ENCODE measurements at places on chromosomes 5 and 9.

DNA sequence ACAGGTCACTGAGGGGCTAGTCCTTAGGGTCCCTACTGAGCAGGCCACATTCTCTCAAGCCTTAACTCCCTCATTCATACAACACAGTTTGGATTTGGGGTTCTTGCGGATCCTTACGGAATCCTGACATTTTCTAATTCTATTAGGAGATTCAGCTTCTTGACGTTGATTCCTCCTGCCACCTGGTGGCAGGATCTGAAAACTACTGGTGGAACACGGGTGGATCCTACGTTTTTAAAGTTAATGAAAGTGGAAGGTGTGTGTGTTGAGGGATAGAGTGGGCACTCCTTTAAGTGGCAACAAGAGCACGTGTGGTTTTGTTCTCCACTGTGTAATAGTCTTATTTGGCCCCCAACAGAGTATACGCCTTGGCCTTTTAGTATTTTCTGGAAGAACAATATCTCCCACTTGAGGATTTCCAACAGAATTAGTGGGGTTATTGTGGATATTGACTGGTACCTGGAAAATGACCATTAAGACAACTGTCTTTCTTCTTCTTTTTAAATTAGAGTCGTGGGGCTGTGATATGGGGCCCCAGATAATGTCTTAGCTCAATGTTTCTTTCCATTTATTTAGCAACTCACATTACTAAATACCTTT, 25.2 kb downstream of the SLC28A3 start:
- DNase-seq: peak; percentile 57

- no peak for DNase-seq
Measured at GRCh38 chr5:88813805-88814575, 69.0 kb downstream of the MEF2C start.

DNA sequence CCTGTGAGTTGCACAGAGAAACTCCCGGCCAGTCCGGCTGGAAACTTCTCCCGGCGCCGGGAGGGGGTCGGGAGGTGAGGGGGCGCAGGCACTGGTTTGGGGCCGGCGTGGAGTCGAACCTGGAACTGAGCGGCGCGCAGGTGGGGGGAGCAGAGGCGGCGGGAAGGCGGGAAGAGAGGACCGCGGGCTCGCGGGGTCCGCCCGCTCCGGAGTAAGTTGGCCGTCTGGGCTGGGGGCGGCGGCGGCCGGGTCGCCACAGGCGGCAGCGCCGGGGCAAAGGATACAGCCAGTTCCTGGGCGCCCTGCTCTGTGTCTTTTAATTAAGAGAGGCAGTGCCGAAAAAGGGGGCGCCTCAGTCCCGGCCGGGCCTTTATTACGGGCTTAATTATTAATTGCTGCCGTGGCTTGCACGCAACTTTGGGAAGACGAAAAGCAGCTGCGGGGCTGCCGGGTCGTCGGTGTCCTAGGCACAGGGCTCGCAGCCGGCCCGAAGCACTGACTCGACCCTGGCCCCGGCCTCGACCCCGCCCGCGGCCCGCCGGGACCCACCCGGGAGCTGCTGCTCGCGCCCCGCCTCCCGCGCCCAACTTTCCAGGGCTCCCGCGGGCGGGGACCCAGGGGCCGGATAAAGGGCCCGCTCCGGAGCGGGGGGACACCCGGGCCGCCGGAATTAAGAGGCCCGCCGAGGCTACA, 1.1 kb downstream of the NTNG2 start:
- DNase-seq: peak; percentile 64

DNA sequence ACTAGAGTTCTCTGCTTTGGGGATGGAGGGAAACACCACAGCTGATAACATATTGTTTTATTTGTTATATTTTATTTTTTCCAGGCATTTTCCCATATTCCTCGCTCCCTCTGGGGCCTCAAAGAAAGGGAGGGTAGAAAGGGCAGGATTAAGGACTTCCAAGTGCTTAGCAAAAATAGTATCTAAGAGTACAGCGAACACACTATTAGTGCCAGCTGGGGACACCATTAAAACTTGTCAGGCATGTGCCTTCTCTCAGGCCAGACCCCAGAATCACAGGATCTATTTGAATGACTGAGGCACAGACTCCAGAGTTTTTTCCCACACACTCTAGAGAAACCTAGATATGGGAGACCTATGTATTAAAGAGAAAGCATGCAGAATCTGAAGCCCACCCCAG, 451.0 kb upstream of the TRPC7 start:
- no peak for DNase-seq

Data from retina (tissue), 1 donor.